Body of pancreas (tissue), 4 donors: ENCODE measurements at places on chromosomes 6 and 20. TPM values are rescaled to one million over a fixed set of nuclear protein-coding genes. Genes with fewer than 3 reads are reported as not detected.

Gene KCNG1
- 4.9 TPM for total RNA-seq

- DNase-seq, result no peak
Measured at GRCh38 chr6:169365567-169366257, 112.1 kb upstream of the THBS2 start.

- DNase-seq, result no peak
Measured at GRCh38 chr6:109076377-109076776, 18.3 kb downstream of the SESN1 start.

Gene SPAG4
- total RNA-seq, result 17.9 TPM

Gene ERVFRD-1
- total RNA-seq, result not detected

- DNase-seq, result peak; percentile 37
Measured at GRCh38 chr6:144215402-144215931, 65.2 kb downstream of the STX11 start.

Gene DEFB110
- total RNA-seq, result not detected

GRCh38 chr6:24985323-24985722 lies 49.6 kb upstream of the RIPOR2 start:
- DNase-seq, result no peak

- DNase-seq, result no peak
Measured at GRCh38 chr20:63740070-63740626, 572 bp downstream of the SLC2A4RG start.

DNA sequence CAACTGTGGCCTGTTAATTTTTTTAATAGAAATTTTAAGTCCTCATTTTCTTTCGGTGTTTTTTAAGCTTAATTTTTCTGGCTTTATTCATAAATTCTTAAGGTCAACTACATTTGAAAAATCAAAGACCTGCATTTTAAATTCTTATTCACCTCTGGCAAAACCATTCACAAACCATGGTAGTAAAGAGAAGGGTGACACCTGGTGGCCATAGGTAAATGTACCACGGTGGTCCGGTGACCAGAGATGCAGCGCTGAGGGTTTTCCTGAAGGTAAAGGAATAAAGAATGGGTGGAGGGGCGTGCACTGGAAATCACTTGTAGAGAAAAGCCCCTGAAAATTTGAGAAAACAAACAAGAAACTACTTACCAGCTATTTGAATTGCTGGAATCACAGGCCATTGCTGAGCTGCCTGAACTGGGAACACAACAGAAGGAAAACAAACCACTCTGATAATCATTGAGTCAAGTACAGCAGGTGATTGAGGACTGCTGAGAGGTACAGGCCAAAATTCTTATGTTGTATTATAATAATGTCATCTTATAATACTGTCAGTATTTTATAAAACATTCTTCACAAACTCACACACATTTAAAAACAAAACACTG lies 10.1 kb downstream of the HFE start:
- DNase-seq, result peak; percentile 79

Gene TCP1
- 55.7 TPM for total RNA-seq

- DNase-seq, result no peak
Measured at GRCh38 chr6:108872575-108872974, 24.4 kb downstream of the ARMC2 start.
